ENCODE measurements at places on chromosomes 5 and 9.
A peak's percentile ranks its signal among the peaks of the same experiment; 100 is the strongest.

DNA sequence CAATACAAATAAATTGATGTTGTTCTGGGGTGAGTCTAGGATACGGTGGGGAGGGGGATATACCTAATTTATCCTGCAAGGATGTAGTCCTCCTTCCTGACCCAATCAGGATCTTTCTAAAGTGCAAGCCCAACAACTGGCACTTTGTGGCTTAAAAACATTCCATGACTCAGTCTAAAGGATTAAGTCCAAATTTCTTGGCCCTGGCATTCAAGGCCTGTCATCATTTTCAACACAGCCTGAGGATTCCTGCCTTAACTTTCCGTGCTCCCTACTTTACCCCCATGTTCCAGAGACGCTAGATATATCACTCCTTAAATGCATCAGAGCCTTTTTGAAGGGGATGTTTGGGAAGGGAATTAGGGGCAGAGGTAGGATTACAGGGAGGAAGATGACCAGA is 1.0 kb downstream of the FAM221B start:
- DNase-seq, result no peak

DNA sequence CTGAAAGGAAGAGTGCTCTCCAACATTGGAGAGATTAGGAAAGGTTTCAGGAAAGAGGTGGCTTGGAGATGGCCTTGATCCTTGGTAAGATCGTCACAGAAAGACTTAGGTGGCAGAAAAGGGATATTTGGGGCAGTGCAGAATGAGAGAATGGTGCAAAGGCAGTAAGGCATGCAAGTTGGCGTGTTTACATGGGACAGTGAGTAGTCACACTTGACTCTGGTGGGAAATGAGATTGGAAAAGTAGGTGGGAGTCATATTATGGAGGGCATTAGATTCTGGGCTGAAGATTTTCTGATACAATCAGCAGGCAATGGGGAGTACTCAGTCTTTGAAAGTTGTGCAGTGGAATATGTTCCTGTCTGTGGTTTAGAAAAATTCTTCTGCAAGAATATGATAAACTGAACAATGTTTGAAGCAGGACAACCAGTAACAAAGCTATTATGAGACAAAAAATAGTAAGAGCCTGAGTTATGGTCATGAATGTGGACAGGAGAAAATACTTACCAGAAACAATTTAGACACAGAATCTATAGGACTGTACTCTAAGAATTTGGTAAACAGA is 76.2 kb upstream of the ANKRD55 start:
- DNase-seq, result peak; percentile 29

- no peak for DNase-seq
Measured at GRCh38 chr5:174849426-174849825, 125.0 kb downstream of the MSX2 start.

DNA sequence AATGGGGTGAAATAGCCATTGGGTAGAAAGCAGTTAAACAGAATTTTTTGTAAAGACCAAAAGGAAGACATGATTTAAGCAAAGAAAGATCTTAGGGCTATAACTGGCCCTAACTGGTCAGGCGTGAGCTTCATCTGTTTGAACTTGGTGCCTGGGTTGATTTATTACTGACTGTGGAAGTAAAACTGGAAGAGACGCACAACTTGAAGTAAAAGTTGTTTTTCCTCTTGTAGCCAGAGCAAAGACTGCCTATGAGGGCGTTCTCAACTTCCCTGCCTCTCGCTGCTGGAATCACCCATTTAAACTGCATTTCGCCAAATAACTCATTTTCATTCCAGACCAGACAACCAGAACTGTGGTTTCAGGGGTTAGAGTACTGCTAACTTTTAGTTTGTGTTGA is 1.5 kb downstream of the THBS4 start:
- DNase-seq, result no peak

DNA sequence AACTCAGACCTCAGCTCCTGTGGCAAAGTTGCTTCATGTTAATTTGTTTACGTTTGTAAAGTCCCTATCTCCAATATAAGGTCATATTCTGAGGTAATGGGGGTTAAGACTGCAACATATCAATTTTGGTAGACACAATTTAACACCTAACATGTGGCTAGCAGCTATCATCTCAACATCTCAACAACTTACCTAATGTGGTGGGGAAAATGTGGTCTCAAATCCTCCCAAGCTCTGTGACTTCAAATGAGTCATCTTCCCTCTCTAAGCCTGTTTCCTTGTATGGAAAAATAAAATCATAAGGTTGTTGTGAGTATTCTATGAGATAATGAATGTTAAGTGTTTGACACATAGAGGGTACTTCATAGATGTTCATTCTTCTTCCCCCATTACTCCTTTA is 443.3 kb downstream of the CDK5RAP2 start:
- no peak for DNase-seq

DNA sequence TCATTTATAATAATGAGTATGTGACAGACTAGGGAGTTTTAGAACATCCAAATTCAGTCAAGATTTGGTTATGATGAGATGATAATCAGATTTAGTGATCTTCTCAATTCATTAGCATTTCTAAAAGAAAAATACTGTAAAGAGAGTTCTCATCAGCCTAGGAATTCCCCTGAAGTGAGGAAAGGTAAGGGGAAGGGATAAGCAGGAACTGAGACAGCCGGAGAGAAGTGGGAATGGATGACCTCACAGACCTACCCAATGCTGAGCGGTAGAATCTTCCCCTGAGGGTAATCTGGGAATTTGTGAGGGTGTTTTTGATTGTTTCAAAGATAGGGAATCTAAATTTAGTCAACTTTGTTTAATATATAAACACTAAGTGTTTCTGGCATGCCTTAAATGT is 16.7 kb upstream of the GPBP1 start:
- no peak for DNase-seq

GRCh38 chr5:42592401-42593140 is 164.0 kb upstream of the CCDC152 start:
- DNase-seq, result no peak

DNA sequence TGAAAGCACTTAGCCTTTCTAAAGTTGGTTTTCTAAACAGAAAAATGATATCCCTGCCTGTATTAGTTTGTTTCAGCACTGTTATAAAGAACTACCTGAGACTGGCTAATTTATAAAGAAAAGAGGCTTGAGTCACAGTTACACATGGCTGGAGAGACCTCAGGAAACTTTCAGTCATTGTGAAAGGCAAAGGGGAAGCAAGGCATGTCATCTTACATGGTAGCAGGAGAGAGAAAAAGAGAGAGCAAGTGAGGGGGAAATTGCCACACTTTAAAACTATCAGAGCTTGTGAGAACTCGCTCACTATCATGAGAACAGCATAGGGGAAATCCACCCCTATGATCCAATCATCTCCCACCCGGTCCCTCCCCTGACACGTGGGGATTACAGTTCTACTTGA is 64.9 kb downstream of the FAM170A start:
- DNase-seq, result no peak

- no peak for DNase-seq
Measured at GRCh38 chr5:2166306-2166978, 283.7 kb upstream of the IRX4 start.

GRCh38 chr5:169305366-169305765 is 4.4 kb upstream of the SLIT3 start:
- DNase-seq, result no peak

- no peak for DNase-seq
Measured at GRCh38 chr5:59516161-59516560, 377.4 kb downstream of the PDE4D start.

DNA sequence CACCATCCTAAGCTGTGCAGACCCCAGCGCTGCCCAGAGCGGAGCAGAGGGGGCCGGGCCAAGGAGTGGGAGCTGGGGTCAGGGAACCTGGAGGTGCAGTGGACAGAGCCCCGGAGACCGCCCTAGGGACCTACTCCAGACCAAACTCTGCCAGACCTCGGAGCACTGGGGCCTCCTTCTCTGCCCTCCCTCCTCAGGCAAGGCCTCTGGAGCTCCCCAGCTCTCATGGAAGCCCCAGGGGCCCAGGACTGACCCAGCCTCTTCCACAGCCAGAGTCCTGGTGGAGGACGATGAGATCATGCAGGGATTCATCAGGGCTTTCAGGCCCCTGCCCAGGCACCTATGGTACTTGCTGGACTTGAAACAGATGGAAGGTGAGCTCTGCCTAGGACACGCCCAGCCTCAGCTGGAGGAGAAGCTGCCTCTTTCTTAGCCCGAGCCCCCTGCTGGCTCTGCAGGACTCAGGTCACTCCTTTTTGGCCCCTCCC is 3.6 kb downstream of the PAEP start:
- no peak for DNase-seq

- no peak for DNase-seq
Measured at GRCh38 chr5:10461904-10462555, 20.4 kb downstream of the ROPN1L start.

GRCh38 chr9:2083479-2083878 is 68.3 kb downstream of the SMARCA2 start:
- no peak for DNase-seq

- DNase-seq, result no peak
Measured at GRCh38 chr5:83787631-83788030, 67.0 kb upstream of the HAPLN1 start.

- no peak for DNase-seq
Measured at GRCh38 chr9:123008909-123009308, 24.6 kb upstream of the GPR21 start.

- DNase-seq, result no peak
Measured at GRCh38 chr5:99104538-99105132, 175.8 kb upstream of the CHD1 start.

GRCh38 chr9:35870351-35870923 is at the start of gene OR13J1:
Gene OR13J1, minus strand, starts transcription at chr9:35870401. Its CDS starts 0 bp downstream, at chr9:35870401.
- DNase-seq, result no peak

- DNase-seq, result no peak
Measured at GRCh38 chr9:75186767-75187380, 98.6 kb downstream of the OSTF1 start.

GRCh38 chr5:50799596-50799995 is 133.2 kb downstream of the PARP8 start:
- DNase-seq, result no peak

DNA sequence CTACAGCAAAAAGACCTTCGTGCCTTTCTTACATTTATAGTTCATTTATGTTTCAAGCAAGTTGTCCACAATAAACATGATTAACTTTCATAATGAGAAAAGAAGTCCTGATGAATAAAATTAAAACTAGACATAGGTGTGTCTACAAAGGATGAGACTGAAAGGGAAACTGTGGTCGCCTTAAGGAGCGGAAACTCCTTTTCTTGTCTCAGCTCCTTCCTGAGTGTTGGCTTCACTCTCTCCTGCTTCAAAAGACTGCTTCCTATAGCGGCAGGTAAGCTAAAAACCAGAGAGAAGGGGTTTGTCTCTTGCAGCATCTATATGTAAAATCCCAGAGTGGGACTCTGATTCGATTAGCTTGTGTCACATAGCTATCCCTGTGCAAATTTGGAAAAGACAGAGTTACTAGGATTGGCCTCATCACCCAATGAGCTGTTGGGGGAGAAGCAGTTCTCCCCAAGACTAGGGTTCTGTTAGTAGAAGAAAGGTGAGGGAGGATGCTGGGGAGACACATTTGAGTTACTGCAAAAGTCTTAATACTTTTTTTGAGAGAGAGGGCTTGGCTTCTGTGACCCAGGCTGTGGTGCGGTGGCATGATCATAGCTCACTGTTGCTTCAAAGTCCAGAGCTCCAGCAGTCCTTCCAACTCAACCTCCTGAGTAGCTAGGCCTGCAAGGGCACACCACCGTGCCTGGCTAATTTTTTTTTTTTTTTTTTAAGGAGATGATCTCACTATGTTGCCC is 16.8 kb upstream of the CTSL start:
- DNase-seq, result no peak

- no peak for DNase-seq
Measured at GRCh38 chr5:135160036-135160675, 126.1 kb upstream of the PITX1 start.

GRCh38 chr9:114538241-114538640 is 33.0 kb upstream of the WHRN start:
- DNase-seq, result no peak

DNA sequence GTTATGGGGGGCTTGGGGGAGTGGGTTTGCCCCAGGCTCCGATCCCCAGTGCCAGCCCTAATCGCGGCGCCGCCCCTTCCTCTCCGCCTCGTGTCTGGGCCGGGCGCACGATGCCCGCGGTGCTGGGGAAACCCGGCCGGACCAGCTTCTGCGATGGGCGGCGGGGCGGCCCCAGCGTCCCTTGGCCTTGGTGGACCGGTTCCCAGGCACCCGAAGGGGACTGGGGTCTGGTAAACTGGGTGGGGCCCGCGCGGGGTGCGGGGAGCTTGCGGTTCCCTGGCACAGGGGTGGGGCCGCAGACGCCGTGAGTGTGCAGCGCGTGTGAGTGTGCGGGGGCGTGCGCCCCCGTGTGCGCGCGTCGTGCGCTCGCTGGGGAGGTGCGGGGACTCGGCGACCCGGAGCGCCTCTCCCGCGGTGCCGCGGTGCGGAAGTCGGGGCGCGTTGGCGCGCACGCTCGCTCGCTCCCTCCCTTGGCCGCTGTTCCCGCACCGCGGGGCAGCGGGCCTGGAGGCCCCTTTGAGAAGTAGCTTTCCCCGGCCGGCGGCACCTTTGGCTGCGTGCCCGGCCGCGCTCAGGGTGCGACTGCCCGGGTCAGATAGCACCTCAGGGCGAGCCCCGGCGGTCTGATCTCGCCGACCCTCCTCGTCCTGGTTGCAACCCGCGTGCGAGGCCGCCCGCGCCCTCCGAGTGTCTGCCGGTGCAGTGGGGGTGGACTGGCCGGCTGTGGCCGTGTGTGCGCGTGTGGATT is 568 bp downstream of the MACIR start:
- DNase-seq, result peak; percentile 29

- DNase-seq, result no peak
Measured at GRCh38 chr5:179608131-179608581, 15.3 kb downstream of the HNRNPH1 start.

- DNase-seq, result no peak
Measured at GRCh38 chr9:69331444-69331843, 6.4 kb downstream of the ENTREP1 start.

GRCh38 chr9:83208065-83208850 is 145.3 kb upstream of the RASEF start:
- peak; percentile 22 for DNase-seq

DNA sequence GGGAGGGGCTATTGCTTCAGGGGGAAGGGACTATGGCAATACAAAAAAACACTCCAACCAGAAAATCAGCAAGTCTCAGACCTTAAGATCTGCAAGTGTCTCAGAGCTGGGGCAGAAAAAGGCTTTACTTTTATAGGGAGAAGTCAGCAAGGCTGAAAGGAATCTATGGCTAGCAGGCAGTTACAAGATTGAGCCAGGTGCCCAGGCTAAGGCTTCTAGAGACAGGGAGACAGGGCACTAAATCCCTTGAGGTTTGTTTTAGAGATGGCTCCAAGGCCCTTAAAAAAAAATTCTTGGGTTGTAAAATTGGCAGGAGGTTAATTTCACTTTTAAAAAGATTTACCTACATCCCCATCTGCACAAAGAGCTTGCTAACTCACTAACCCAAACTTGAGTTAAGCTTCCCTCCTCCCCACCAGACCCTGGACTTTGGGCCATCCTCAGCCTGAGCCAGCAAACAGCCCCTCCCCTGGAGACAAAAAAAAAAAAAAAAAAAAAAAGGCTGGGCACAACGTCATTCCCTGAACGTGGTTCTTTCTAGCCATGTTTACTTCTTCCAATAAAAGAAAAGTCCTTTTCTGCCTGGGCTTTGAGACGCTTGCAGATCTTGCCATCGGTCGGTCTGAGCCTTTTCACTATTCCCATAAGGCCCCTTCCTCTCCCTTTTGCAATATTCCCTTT is 17.9 kb downstream of the NIPAL4 start:
- DNase-seq, result no peak

Data from CMK (cell line).